Stimulated activated CD4-positive, alpha-beta T cell treated with anti-CD3 and anti-CD28 coated beads, Interleukin-4, amount 100 ng/mL, for 48 hours (primary cell): ENCODE measurements at places on chromosomes 3 and 15.

GRCh38 chr3:57731311-57731710, 24.8 kb upstream of the SLMAP start:
- no peak for DNase-seq

DNA sequence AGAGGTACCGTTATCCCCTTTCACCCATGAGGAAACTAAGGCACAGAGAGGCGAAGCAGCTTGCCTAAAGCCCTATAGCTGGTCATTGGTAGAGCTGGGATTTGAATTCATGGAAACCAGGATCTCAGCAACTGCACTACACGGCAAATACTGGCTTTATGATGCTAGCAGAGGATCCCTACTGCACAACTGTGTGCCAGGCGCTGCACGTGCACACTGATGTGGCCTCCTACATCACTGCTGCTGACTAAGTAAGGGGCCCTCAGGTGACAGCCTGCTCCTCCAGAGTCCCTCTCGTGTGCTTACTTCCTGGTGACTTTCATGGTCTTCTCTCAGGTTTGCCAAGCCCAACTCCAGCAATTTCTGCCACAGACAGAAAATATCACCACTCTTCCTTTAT, 3.4 kb upstream of the POLG start:
- DNase-seq = no peak

- DNase-seq = no peak
These were observed at the start of gene TPRG1 for GRCh38 chr3:189171707-189172106. TSS of gene TPRG1 (plus strand) at chr3:189171971. CDS start at chr3:189207385, 35,414 bp downstream.

- DNase-seq = no peak
These were observed 20.3 kb downstream of the GMPS start for GRCh38 chr3:155890671-155891190.

DNA sequence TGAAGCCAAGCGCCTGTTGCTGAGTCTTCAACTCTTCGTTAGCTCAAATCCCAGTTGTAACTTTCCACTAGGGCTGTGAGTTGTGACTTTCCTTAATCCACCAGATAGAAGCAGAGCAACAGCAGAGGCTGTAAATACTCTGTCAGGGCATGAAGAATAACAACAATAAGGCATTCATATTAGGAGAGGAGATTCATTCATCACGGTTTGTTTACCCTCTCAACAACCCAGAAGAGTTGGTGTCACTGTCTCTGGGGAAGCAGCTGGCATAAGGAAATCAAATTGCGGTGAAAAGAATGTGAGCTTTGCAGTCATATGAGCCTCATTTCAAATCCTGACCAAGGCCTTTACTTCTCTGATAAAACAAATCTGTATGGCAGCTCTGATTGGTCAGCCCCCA, 184.8 kb downstream of the SHQ1 start:
- DNase-seq = no peak

DNA sequence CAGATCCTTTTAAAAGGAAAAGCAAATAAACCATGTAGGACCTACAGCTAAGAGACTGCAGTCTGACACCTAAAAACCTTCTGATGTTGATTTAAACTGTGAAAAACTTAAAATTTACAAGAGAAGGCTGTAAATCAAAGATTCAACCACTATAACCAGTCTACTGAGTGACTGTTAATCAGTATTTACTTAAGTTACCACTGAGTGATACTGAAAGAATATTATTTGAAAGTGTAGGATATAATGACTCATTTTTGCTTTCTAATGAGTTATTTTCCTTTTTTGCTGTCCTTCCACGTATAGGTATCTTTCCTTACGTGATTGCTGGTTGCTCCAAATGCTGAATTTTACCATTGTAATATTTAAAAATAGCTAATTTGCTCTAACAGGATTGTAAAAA, 44.6 kb downstream of the RFX7 start:
- no peak for DNase-seq

GRCh38 chr3:68997887-68998286, 15.6 kb downstream of the EOGT start:
- no peak for DNase-seq
